NCI-H69 (cell line): ENCODE measurements at places on chromosomes 13 and 19.

GRCh38 chr13:76812206-76812897, 73.9 kb downstream of the KCTD12 start:
- DNase-seq = no peak

GRCh38 chr13:24087605-24088225, 72.8 kb upstream of the SPATA13 start:
- DNase-seq = peak; percentile 6

GRCh38 chr19:4294389-4294788, 7.8 kb downstream of the TMIGD2 start:
- DNase-seq = peak; percentile 87

GRCh38 chr13:21066946-21067345, 5.6 kb upstream of the LATS2 start:
- no peak for DNase-seq

GRCh38 chr19:10701955-10702525, 801 bp downstream of the QTRT1 start:
- peak; percentile 73 for DNase-seq

GRCh38 chr19:42092350-42092749, 16.4 kb downstream of the ZNF574 start:
- DNase-seq = peak; percentile 84

- DNase-seq = no peak
Observed at GRCh38 chr19:10533646-10534386, 9.9 kb upstream of the ATG4D start.

DNA sequence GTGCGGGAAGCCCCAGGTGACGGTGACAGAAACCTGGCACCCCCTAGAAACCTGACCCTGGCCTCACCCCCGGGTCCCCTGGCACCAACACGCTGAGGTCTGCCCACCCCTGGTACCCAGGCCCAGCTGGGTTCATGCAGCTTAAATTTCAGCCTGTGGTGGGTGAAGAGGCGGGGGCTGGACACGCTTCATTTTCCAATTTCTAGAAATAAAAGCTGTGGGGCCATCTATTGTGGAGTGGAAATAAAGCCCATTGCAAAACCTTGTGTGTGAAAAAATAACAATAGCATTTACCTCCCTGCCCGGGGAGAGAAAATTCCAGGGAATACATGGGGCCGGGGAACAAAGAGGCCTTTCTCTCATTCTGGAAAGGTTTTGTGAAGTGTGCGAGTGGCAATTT, 7.5 kb upstream of the FUT5 start:
- peak; percentile 81 for DNase-seq

DNA sequence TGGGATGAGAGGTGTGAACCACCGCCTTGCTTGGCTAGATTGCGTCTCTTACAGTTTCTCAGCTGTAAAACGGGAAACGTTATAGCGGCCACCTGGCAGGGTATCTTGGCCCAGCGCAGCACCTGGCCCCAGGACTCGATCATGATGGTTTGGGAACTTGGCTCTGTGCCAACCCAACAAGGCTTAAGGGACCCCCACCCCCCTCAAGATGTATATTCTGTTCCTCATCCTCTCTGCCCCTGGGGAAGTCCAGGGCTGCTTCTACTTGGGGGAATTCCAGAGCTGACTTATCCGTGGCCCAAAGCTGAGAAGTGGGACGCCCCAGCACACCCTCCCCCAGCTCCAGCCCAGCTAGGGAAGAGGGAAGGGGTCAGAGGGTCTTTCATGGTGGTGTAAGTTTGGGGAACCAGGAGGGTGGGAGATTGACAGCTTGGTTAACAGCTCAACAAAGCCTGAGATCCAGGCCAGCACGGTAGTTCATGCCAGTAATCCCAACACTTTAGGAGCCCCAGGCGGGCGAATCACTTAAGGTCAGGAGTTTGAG, 695 bp downstream of the ICAM1 start:
- peak; percentile 38 for DNase-seq

- DNase-seq = peak; percentile 50
Observed at GRCh38 chr13:41652735-41653361, 195.5 kb downstream of the RGCC start.

DNA sequence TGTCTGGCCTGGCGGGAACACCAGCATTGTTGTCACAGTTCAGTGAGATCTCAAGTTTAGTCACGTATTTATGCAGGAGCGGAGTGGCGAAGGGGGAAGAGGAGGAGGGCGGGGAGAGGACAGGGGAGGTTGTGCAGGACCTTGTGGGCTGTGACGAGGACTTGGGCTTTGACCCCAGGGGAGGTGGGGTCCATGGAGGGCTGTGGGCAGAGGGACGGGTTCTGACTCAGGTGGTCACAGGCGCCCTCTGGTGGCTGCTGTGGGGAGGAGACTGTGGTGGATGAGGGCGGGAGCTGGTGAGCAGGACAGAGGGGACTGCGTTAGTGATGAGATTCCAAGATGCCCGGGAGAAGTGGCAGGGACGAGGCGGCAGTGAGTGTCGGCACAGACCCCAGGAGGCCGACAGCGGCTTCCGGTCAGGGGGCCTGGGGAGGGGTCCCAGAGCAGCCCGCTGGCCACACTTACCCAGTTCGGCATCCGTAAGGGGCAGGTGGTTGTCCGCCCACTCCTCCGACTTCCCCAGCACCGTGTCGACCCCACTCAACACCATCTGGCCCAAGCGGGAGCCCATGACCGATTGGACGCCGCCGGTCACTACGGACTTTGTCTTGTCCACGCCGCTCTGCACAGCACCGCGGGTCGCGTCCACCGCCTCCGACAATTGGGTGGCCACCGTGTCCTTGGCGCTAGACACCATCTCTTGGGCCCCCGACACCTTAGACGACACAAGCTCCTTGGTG, 15.7 kb downstream of the PLIN3 start:
- DNase-seq = peak; percentile 57
